ENCODE measurements at places on chromosomes 1 and 21. TPM values are rescaled to one million over a fixed set of nuclear protein-coding genes. Genes with fewer than 3 reads are reported as not detected.

The HFM1 gene
- 1.5 TPM for polyA plus RNA-seq

The LAMTOR2 gene
- 113 TPM for polyA plus RNA-seq

The RUNX1 gene
- polyA plus RNA-seq, result 0.31 TPM

The OR2G6 gene
- polyA plus RNA-seq, result not detected

The GPR37L1 gene
- 0.19 TPM for polyA plus RNA-seq

The KLF17 gene
- not detected for polyA plus RNA-seq

The CFAP126 gene
- not detected for polyA plus RNA-seq

The LIN28A gene
- 648 TPM for polyA plus RNA-seq

The TFF3 gene
- 3.3 TPM for polyA plus RNA-seq

The LRRIQ3 gene
- polyA plus RNA-seq, result 1.0 TPM

The IL22RA1 gene
- not detected for polyA plus RNA-seq

The CACNA1E gene
- 0.12 TPM for polyA plus RNA-seq
